ENCODE measurements at places on chromosomes 13 and 19.
A peak's percentile ranks its signal among the peaks of the same experiment; 100 is the strongest.

GRCh38 chr13:111363591-111363990, 43.1 kb downstream of the TEX29 start:
- DNase-seq = no peak

GRCh38 chr13:100662468-100663211, 12.0 kb downstream of the TMTC4 start:
- no peak for DNase-seq

DNA sequence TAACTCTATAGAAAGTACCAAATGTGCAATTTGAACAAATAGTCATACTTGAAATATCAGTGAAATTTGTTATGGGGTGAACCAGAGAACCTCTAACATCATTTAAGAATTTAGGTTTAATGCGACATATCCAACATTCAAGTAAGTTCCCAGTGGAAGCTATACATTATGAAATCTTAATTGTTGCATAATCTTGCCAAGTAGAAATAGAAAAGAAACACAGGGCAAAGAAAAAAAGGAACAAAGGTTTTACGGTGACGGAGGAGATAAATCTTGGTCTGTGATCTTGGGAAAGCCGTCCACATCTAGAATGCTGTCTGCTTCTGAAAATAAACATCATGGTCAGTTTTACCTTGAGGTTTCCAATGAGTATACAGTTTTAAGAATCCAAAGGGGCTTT, 445.7 kb downstream of the RFC3 start:
- DNase-seq = no peak

DNA sequence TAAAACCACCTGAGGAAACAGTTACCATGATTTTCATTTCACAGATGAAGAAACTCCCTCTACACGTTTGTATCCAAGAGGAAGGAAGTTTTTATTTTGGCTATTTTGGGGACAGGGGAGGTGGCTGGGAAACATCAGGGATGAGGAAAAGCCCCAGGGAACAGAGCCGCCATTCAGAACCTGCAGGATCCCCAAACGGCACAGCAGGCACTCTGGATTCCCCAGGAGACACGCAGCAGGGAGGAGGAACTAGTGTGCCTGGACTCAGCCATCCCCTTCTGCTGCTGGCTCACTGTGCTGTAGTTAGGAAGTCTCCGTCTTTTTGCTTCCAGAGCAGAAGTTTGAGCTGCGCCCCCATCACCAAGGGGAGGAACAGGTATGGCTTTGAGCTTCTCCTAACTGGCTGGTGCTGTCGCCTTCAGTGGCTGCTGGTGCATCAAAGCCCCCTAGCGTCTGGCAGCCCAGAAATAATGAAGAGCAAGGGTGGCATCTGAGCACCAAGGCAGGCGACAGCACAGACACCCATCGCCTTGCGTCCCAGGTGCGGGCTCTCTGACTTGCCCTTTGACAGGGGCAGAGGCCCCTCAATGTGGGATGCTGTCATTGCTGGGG, 4.2 kb downstream of the NAPA start:
- DNase-seq = no peak

DNA sequence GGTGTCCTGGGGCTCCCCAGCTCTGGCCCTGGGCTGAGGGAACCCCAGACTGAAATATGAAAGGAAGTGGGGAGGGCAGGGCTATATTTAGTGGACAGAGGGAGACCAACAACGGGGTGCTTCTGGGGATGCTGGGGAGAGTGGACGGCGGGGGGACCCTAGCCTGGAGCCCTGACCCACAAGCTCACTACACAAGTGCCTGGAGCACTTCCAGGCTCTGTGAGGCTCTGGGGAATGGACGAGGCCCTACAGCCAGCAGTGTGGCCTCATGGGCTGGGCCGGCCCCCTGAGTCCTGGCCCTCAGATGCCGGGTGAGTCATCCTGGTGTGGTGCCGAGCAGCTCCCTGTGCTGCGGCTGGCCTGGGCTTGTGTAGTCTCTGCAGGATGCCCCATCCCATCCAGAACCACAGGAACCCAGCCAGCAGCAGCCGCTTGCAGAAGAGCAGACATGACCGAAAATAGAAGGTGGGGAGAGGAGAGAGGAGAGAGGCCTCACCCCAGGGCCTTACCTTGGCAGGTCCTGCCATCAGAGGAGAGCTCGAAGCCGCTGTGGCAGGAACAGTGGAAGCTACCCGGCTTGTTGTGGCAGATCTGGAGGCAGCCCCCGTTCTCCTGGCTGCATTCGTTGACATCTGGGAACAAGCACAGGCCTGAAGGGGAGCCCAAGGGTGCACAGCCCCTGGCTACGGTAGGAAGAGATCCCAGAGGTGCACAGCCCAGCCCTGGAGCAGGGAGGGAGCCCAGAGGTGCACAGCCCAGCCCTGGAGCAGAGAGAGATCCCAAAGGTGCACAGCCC, 26.1 kb downstream of the GAS6 start:
- DNase-seq = no peak

- no peak for DNase-seq
Measured at GRCh38 chr13:74930402-74931165, 551.4 kb downstream of the TBC1D4 start.

- DNase-seq = no peak
Measured at GRCh38 chr19:31013384-31014020, 335.7 kb downstream of the TSHZ3 start.

- DNase-seq = no peak
Measured at GRCh38 chr13:98273824-98274742, 97.0 kb upstream of the RNF113B start.

GRCh38 chr19:46992699-46993535, 26.7 kb upstream of the NPAS1 start:
- no peak for DNase-seq

DNA sequence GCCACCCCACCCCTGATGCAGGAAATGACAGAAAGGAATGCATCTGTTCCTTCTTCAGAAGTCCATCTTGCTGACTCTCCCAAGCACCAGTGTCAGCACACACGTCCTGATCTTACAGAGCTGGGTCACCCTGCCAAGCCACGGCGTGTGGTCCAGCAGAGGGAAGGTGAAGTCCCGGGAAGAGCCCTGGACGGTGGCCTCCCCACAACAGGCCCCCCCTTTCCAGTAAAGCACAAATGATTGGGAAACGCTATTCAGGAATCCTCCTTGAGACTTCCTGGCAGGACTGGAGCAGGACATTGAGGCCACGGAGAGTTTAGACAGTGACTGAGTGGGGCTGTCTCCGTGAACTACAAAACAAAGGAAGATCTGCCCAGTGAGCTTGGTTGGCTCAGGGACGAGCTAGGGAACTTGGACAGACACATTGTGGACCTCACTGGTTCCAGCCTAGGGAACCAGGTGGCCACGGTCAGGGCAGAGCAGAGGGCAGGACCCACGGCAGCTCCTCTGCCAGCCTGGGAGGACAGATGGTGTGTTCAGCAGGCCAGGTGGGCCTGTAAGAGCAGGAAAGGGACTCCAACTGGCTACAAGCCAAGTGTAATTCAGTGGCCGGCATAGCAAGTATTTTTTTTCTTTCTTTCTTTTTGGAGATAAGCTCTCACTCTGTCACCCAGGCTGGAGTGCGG, 41.7 kb downstream of the ELL start:
- DNase-seq = no peak

- DNase-seq = no peak
Measured at GRCh38 chr13:57546942-57547341, 84.6 kb upstream of the PCDH17 start.

- no peak for DNase-seq
Measured at GRCh38 chr13:112053744-112054615, 13.0 kb upstream of the SOX1 start.

DNA sequence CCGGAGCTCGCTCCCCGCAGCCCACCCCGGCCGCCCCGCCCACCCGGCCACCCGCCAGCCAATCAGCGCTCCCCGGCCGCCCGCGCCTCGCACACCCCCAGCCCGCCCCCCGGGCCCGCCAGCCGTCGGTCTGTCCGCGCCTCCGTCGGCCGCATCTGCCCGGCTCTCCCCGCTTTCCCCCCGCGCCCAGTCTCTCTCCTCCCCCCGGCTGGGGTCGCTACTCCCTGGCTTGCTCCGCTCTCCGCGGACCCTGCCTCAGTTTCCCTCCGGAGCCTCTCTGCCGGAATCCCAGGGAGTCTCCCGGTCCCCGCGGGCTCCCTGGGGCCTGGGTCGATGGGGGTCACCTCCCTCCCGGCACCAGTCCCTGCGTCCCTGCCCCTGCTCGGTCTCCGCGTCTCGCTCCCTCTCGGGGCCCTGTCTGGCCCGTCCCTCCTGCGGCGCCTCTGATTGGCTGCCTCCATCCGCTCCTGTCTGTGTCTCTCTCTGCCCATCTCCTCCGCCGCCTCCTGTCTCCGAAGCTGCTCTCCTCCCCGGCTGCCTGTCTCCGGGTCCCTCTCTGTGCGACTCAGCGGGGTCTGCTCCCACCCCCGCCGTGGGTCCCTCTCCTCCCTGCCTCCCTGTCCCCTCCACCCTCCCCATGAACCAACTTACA, 484 bp downstream of the IL11 start:
- DNase-seq = no peak

GRCh38 chr19:15379999-15380647, 536 bp upstream of the AKAP8 start:
- peak; percentile 37 for DNase-seq

DNA sequence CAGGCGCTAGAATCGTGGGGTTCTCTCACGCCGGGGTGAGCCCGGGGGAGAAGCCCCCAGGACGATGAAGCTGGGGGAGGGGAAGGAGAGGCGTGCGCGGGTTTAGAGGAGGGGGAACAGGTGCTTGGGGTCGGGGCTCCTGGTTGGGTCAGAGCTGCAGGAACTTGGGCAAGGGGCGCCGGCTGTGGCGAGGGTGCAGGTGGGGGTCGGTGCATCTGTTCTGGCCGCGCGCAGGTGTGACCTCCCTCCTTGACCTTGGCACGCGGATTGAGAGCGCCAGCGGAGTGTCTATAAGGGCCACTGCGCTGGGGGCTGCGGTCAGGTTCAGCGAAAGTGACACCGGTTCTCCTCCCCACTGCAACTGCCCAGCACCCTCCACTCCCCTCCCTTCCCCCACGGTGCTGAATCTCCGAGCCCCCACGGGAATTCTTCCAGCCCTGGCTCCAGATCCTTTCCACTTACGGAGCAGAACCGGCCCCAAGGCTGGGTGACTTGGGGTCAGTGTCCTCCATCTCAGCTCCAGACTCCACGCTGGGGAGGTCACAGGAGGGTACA, 618 bp downstream of the TMEM38A start:
- no peak for DNase-seq

DNA sequence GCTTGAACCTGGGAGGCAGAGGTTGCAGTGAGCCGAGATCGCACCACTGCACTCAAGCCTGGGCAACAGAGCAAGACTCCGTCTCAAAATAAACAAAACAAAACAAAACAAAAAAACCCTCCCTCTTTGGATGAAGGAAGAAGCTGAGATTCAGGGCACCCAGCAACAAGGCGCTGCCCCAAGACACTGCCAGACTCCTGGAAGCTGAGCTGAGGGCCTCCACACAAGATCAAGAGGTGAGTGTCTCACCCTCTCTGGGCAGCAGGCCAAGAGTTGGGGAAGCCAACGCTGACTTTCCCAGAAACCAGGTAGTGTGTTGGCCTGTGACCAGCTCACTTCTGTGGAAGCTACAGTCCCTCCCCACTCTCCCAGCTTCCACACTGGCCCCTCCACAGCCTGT, 3.7 kb upstream of the TYROBP start:
- DNase-seq = no peak

- no peak for DNase-seq
Measured at GRCh38 chr13:31334994-31335557, 135.3 kb downstream of the B3GLCT start.

- no peak for DNase-seq
Measured at GRCh38 chr19:558770-559439, 13.5 kb upstream of the BSG start.

- DNase-seq = no peak
Measured at GRCh38 chr13:42354241-42355091, 82.5 kb downstream of the AKAP11 start.

DNA sequence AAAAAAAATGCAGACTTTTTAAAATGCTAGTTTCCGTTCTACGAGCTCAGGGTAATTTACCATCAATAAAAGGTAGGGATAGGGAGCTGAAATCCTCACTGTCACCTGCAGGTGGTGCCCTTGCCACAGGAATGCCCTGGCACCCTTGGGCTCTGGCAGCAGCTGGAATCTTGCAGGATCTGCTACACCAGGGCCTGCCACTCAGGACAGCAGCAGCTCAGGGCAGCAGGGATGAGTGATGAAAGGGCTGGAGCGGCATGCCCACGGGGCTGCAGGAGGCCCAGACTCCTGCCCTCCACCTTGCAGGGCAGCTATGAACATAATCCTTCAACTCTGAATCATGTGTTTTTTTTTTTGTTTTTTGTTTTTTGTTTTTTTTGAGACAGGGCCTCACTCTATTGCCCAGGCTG, 54.0 kb downstream of the GNG7 start:
- DNase-seq = peak; percentile 65

- DNase-seq = no peak
Measured at GRCh38 chr19:49799798-49800376, 13.2 kb downstream of the FUZ start.

DNA sequence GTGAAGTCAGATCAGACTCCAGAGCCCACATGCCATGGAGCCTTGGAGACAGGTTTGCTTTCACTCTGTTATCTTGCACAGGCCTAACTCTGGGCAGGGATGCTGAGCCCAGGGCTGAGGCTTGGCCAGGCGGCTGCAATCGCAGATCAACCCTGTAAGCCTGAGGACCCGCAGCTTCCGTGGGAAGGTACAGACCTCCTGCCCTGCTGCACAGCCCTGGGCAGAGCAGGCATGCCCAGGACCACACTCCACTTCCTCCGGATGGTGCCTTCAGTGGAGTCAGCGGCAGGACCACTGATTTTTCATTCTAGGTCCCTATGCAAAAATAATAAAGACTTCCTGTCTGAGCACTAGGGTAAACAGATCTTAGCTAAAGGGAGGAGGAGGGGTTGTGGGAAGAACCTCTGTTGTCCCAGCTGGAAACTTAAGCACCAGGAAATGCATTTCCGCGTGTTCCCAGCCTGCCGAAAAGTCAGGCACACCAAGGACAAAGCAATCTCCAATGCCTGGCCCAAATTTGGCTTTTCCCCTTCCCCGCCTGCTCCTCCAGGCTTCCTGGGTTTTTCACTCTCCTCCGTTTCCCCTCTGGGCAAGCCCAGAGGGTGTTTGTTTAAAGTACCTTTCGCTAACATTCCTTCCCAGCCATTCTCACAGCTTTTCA, 87.3 kb downstream of the KCTD15 start:
- no peak for DNase-seq

- peak; percentile 6 for DNase-seq
Measured at GRCh38 chr13:32426191-32426989, 1.5 kb downstream of the N4BP2L1 start.

- DNase-seq = no peak
Measured at GRCh38 chr19:35179830-35180229, 25.3 kb downstream of the FXYD5 start.
